ENCODE measurements at places on chromosomes 3 and 15. TPM values are rescaled to one million over a fixed set of nuclear protein-coding genes. Genes with fewer than 3 reads are reported as not detected.

DNA sequence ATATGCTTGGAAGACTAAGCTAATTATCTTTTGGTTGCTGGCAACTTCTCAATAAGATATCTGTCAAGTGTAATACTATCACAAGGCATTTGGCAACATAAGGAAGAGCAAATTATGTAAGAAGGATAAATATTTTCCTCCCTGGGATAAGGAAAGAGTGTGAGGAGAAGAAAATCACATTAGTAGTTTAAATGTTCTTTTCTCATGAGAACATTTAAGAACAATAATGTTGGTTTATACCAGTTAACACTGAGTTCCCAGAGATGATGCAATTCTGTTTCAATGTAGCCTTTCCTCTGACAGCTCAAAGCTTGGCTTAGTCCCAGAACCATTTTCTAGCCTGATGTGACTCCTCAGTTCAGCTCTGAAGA, 66.1 kb upstream of the NPHP3 start:
- peak; percentile 53 for DNase-seq

GRCh38 chr3:115071601-115072000, 75.5 kb downstream of the ZBTB20 start:
- DNase-seq: peak; percentile 24

LMAN1L gene
- polyA plus RNA-seq: not detected

DNA sequence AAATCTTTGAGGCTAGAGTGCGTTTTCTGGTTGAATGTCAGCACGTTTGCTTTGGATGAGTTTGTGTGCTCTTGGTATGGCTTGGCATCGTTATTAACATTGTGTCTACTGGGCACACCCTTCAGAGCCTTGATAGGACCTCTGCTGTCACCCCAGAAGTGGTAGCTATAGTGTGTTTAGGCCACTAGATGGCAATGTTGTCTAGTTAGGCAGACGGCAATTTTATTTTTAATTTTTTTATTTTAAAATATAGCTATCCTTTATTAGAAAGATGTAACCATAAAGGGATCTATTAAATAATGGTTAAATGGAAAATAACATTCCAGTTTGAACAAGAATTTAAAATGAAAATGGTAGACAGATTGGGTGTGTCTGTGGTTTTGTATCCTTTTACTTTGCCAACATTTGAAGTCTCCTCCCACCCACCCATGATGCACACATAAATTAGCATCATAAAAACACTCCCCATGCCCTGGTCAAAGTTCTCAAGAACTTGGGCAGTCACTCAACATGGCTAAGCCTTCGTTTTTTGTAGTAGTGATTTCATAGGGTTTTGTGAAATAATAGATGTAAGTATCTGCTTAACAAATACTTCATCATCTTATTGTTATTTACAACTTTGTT, 200.7 kb downstream of the KCNH8 start:
- DNase-seq: peak; percentile 9

KLF13 gene
- 25.1 TPM for polyA plus RNA-seq

LTK gene
- polyA plus RNA-seq: not detected

DNA sequence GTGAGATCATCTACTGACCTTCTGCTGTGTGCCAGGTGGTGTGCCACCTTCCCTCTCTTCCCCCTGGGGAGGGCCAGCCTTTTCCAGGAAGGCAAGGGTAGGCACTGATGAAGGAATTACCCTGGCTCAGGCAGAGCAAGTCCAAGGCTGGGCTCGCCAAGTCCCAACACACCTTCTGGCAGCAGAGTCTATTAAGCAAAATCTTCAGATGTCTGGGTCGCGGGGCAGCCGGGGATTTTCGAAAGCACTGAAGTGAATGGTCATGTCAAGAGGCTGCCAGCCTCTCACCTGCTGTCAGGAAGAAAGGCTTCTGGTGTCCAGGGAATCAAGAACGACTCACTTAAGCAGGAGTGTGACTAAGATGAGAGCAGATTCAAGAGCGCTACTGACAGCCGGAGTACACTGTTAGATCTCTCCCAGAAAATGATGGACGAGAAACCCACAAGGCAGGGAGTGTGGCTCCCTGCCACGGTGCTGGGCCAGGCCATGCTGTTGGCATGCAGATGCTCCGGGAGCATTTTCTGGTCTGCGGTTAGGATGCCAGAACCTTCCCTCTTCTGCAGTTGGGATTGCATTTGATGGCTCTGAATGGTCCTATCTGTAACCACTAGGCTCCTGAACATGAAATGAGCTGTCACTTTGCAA, 479.8 kb downstream of the SHQ1 start:
- peak; percentile 45 for DNase-seq

DNA sequence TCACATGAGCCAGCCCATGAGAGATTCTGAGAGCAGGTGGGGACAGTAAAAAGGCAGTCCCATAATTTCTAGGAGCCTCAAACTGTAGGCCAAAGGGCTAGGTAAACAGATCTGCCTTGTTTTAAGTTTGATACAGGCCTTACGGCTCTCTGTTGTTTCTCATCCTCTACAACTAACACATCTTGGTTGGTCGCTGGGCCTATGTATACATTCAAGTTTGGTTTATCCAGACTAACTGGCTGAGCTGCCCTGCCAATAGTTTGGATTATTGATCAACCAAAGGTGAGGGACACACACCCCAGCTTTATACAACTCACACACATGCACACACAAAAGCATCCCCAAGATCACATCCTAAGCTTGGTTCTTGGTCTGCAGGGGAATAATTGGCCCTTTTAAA, 3.0 kb downstream of the SIAH2 start:
- no peak for DNase-seq

DNA sequence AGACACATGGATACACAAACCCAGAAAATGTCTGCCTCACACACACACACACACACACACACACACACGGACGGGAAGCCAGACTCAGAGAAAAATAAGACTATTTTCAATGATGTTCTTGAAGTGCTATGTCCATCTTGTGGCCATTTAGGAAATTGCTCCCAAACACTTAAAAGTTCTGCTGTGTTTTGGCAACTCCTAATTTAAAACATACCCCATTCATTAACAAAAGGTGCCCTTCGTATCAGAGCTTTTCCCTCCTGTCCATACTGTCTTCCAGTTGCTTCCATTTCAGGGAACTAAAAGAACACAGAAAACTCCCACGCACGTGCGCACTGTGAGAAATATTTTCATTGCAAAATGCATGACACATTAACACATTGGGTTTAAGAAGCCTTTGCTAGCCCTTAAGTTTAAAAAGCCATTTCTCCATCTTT, 44.6 kb downstream of the SLC12A1 start:
- DNase-seq: peak; percentile 67
